RPMI7951 (cell line): ENCODE measurements at places on chromosomes 16 and 17. TPM values are rescaled to one million over a fixed set of nuclear protein-coding genes. Genes with fewer than 3 reads are reported as not detected.

Gene HES7
- 0.48 TPM in 1 of 2 replicates, not detected in the other for total RNA-seq

Gene BOLA2B
- total RNA-seq, result 135 and 207 TPM in 2 replicates

Gene GDPD3
- 0.29 and 0.48 TPM in 2 replicates for total RNA-seq

Gene USP22
- 133 and 152 TPM in 2 replicates for total RNA-seq

Gene GSG1L
- total RNA-seq, result not detected in 2 replicates

Gene CHST6
- 0.96 and 1.3 TPM in 2 replicates for total RNA-seq

Gene TAT
- not detected in 2 replicates for total RNA-seq

Gene PRAC2
- 2.4 and 6.1 TPM in 2 replicates for total RNA-seq

Gene TIMP2
- 115 and 147 TPM in 2 replicates for total RNA-seq

DNA sequence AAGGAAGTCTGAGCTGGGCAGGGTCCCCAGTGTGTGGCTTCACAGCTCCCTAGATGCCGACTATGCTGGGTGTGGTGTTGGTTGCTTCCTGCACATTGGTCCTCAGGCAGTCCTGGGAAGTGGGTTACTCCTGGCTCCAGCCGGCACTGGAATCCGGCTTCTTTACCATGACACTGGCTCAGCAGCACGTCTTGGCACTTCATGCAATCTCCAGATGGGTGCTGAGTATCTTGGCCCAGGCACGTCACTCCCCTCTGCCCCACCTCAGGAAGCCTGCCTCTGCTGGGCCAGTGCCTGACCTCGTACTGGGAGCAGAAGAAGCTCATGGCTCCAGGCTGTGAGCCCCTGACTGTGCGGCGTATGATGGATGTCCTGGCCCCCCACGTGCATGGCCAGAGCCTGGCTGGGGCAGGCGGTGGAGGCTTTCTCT is 24.5 kb downstream of the FCSK start:
- DNase-seq, result no peak

DNA sequence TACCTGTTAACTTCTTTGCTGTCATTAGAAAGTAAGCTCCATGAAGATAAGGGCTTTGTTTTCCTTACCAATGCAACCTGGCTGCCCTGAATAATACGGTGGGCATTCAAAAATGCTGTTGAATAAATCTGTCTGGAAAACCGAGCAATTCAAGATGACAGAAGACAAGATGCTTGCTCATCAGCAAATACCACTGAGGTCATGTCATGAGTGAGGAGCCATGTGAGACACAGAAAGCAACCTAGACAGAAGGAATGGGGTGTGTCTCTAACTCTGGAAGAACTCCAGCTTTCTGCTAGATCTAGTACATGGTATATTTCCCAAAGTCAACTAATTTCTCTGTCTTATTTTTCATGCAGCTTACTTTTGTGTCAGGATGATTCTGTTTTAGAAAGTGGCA is 64.2 kb downstream of the STH start:
- DNase-seq, result peak; percentile 71

DNA sequence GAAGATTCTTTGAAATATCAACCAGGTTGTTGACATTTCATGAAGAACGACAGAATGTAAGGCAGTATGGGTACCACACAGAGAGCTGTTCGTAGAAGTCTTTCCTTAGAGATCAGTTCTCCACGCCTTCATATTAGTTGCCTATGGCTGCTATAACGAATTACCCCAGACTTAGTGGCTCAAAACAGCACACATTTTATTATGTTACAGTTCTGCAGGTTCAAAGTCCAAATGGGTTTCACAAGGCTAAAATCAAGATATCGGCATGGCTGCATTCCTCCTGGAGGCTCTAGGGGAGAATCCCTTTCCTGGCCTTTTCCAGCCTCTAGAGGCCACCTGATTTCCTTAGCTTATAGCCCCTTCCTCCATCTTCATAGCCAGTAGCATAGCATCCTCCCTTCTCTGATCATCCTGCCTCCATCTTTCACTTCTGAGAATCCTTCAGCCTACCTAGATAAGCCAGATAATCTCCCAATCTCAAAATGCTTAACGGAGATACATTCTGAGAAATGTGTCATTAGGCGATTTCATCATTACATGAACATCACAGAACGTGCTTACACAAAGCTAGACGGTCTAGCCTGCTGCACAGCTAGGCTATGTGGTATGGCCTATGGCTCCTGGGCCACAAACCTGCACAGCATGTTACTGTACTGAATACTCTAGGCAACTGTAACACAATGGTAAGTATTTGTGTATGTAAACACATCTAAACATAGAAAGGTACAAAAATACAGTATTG is 26.0 kb downstream of the ERCC4 start:
- no peak for DNase-seq

- DNase-seq, result no peak
Observed at GRCh38 chr17:64611369-64611768, 50.7 kb downstream of the SMURF2 start.

DNA sequence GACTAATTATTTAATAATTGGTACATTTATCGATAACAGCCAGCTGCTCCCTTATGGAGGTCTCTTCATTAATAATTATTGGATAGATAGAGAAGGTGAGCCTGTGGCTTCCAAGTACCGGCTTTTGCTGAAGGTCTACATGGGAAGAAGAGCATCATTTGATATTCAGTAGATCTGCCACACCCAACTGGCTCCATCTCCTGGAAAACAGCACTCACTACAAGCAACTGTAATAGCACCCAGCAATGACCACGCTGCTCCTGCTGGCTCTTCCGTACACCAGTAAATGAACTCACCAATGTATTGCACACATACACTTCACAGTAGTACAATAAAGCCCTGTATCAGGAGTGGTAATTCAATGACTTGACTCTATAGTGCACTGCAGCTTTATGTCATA is 19.5 kb downstream of the MARVELD3 start:
- DNase-seq, result peak; percentile 34

- no peak for DNase-seq
Observed at GRCh38 chr17:74822939-74823367, 36.7 kb downstream of the GRIN2C start.

GRCh38 chr16:59500601-59501000 is 766.5 kb upstream of the GOT2 start:
- DNase-seq, result no peak

DNA sequence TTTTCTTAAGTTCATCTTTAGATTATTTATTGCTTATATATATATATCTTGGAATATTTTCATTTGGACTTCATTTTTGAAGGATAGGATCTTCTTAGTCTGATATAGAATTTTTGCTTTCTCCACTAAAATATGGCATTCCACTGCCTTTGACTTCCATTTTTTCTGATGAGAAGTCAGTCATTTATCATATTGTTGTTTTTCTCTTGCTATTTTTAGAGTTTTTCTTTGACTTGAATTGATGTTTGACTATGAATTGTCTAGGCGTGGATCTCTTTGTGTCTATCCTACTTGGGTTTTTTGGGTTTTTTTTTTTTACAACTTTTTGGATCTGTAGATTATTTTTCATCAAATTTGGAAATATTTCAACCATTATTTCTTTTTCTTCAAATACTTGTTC is 67.7 kb downstream of the NLK start:
- no peak for DNase-seq

DNA sequence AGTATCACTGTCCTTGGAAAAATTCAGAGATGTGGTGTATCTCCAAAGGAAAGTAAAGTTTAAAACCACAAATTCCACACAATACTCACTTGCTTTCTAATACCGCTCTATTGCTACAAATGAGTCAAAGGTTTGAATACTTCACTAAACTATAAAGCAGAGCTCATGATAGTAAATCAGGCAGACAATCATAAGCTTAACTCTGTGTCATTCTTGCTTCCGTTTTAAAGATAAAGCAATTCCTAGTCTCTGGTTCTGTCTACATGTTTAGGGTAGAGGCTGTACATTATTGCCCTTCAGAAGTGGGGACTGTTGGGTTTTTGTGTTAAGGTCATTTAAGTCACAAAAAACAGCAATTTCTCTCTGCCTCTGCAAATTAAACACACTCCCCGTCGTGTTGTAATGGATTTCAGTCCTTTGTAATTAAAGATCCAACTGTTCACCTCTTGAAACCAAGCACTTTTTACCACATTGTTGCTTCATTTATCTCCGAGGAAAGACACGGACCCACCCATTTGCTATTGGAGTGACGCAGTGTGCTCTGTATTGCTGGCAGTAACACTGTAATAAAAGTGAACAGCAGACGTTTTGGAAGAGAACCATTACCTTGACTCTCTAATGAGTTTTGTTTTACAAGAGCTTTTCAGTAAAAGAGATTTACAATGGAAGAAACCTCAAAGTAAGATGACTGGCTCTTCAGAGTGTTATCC is 83.1 kb upstream of the CNTNAP4 start:
- no peak for DNase-seq

- no peak for DNase-seq
Observed at GRCh38 chr16:51317575-51317974, 166.5 kb upstream of the SALL1 start.

DNA sequence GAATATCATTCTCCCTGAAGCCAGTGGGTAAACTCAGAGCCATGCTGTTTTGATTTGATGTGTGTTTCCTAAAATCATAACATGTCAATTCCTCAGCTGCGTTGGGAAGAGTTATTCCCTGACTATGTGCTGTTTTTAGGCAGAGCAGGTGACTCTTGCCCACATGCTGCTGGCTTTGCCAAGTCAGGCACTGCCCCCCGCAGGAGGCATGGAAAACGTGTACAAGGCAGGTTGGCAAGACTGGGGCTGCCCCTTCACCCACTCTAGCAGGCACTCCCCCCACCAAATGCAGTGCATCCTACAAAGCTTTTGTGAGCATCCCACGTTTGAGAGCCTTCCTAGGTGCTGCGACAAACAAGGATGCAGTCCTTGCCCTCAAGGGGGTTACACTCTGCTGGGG is 38.3 kb upstream of the NAT9 start:
- DNase-seq, result peak; percentile 4

- peak; percentile 35 for DNase-seq
Observed at GRCh38 chr16:85819771-85820170, 20.3 kb downstream of the COX4I1 start.

DNA sequence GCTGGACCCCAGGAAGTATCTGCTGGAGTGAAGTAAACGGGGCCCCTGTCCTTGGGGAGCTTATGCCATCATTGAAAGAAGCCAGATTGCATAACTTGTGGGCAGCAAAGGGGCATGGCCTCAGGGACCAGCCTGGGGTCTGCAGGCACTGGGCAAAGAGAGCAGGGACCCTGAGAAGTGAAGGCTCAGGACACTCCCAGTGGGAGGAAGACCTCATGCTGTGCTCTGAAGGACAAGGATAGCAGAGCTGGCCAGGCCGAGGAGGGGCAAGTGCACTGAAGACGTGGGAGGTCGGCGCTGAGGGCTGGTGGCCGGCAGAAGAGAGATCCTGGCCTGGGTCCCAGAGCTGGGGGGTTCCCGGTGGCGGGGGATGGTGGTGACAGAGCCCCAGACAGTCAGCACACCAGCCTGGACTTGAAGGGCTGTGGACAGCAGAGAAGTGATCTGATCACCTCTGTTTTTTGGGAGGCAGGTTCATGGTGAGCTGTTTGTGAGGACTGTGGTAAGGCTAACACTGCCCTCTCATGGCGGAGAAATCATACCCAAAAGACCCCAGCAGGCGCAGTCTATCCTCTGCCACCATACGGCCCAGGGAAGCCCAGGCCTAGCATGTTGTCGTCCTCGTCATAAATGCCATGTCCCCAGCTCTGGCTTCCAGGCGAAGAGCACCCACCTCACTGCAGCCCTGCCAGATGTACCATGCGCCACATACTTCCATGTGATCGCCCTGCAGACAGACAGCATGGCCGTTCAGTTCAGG is 7.1 kb upstream of the CNP start:
- DNase-seq, result peak; percentile 65

DNA sequence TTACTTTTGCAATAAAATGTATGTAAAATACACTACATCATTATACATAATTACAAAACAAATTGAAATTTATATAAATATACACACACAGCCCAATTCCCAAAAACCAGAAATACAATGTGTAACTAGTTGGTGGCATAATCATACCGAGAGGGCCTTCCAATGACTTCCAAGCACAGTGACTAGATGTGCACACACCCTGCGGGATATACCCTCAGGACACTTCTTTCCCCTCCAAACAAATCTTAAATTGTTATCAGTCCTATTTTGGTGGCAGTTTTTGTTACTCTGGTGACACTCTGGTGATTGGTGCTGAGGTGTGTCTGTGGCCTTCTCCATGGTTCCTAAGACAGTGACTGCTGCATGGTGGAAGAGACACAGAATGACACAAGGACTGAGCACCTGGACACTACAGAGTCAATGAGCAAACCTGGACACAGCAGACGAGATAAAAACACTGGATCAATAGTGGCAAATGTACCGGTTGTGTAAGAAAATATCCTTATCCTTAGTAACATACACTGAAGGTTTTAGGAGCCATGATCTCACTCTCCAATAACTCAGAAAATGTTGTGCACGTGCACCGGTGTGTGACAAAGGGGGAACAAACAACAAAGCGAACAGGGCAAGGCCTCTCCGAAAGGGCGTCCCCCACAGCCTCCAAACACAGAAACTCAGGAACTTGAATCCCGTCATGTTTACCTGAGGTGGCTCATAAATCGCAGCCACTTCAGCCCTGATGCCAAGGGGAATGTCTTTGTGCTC is 32.9 kb downstream of the NPLOC4 start:
- DNase-seq, result no peak

- no peak for DNase-seq
Observed at GRCh38 chr16:69481901-69482341, 57.5 kb downstream of the CYB5B start.

DNA sequence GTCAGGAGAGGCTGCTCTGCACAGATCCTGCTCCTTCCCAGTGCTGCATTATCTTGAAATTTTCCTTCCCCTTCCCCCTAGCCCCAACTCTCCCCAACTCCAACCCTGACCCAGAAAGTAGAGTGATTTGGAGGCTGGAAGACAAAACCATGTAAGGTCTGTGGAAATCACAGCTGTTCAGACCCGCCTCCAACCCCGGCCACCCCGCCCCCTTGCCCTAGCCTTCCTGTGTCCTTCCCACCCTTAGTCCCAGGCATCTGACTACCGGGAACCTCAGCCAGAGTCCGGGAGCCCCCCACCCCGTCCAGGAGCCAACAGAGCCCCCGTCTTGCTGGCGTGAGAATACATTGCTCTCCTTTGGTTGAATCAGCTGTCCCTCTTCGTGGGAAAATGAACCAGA is at the start of gene AOC3:
Gene AOC3 (plus strand): TSS at position 246 of the 400 bp plus-strand sequence. CDS start 145 bp downstream, at position 391.
- DNase-seq, result no peak

- DNase-seq, result no peak
Observed at GRCh38 chr17:61404913-61405685, 5.5 kb downstream of the TBX2 start.

DNA sequence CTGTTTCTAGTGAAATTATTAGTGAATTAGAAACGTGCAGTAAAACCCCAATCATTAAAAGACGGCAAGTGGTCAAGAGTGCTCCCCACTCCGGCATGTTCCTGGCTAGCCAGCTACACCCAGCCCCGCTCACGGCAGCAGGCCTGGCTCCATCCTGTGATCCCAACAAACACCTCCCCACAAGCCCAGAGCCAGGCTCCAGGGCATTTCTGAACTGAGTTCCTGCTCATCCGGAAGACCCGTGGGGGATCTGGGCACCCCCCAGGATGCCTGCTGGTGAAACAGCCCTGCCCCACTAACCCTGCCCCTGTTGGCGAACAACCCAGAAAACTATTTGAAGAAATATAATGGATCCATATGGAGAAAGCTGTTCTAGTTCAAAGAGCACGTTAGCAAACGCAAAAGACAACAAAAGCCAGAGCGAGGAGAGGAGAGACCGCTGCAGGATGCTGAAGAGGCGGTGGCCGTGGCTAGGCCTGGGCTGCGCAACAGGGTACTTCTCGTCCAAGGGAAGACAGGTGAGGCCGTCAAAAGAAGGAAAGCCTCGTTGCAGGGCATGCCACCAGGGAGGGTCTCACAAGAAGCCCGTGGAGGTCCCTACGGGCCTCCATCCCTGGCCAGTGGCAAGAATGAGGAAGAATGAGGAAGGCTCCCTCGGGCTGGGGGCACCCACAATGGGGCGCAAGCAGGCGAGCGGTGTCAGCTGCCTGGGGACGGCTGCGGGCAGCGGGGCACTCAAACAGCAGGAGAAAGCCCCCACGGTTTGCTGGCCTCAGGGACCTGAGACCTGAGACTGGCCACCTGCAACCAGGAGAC is 19.2 kb downstream of the SLC16A3 start:
- DNase-seq, result no peak
